ENCODE measurements at places on chromosomes 1 and 21. TPM values are rescaled to one million over a fixed set of nuclear protein-coding genes. Genes with fewer than 3 reads are reported as not detected.

Gene DNALI1
- total RNA-seq, result 3.9 TPM

Gene IL19
- not detected for total RNA-seq

Gene NT5C1A
- 0.31 TPM for total RNA-seq

Gene PRAMEF2
- not detected for total RNA-seq

Gene SIPA1L2
- 8.9 TPM for total RNA-seq

Gene EDARADD
- total RNA-seq, result 0.40 TPM

Gene OR2W3
- total RNA-seq, result not detected

Gene C1QB
- total RNA-seq, result not detected

Gene ELAPOR1
- 1.2 TPM for total RNA-seq

Gene HPDL
- 1.0 TPM for total RNA-seq

Gene MIXL1
- 0.17 TPM for total RNA-seq

Gene GUCA2A
- not detected for total RNA-seq

Gene CHIT1
- not detected for total RNA-seq

Gene KRTAP19-1
- not detected for total RNA-seq

Gene SH2D1B
- not detected for total RNA-seq

Gene FAM3B
- total RNA-seq, result not detected

Gene APCS
- not detected for total RNA-seq

Gene UBE2U
- total RNA-seq, result not detected

Gene TNFRSF18
- total RNA-seq, result not detected

Gene COL6A2
- total RNA-seq, result 1,314 TPM

Gene DENND4B
- total RNA-seq, result 32.1 TPM

Gene AGO1
- 23.5 TPM for total RNA-seq

Gene PLA2G4A
- 4.1 TPM for total RNA-seq

Gene ACTL8
- total RNA-seq, result not detected

Gene TMIGD3
- not detected for total RNA-seq

Gene GGPS1
- total RNA-seq, result 39.1 TPM

Gene HLX
- 0.62 TPM for total RNA-seq

Gene BCL2L15
- 0.33 TPM for total RNA-seq

Gene MRAP
- total RNA-seq, result not detected

Gene CRNN
- not detected for total RNA-seq

Gene ESRRG
- total RNA-seq, result not detected

Gene TDRD10
- not detected for total RNA-seq

Gene INKA2
- 5.4 TPM for total RNA-seq

Gene DENND2D
- not detected for total RNA-seq

Gene COL9A2
- total RNA-seq, result 4.9 TPM

Gene PGM1
- 96.9 TPM for total RNA-seq

Gene ATXN7L2
- total RNA-seq, result 4.3 TPM

Gene TDRKH
- 4.7 TPM for total RNA-seq

Gene RGS13
- total RNA-seq, result not detected

Gene GPATCH3
- total RNA-seq, result 13.7 TPM

Gene SERPINC1
- 0.51 TPM for total RNA-seq

Gene ETV3L
- total RNA-seq, result not detected

Gene ZMYND12
- not detected for total RNA-seq

Gene CLDN14
- not detected for total RNA-seq

Gene NECTIN4
- total RNA-seq, result 0.12 TPM

Gene HMCN1
- total RNA-seq, result 81.6 TPM

Gene EFNA3
- total RNA-seq, result 4.5 TPM

Gene RASSF5
- total RNA-seq, result 0.36 TPM

Gene PTAFR
- total RNA-seq, result not detected

Gene TNNI3K
- total RNA-seq, result not detected

Gene AURKAIP1
- 89.0 TPM for total RNA-seq

Gene DNAI4
- 9.6 TPM for total RNA-seq

Gene RIPK4
- total RNA-seq, result 6.1 TPM

Gene BCAS2
- total RNA-seq, result 42.3 TPM

Gene TAL1
- total RNA-seq, result not detected
